ENCODE measurements at places on chromosomes 3 and 15. TPM values are rescaled to one million over a fixed set of nuclear protein-coding genes. Genes with fewer than 3 reads are reported as not detected.

- H3K36me3 ChIP-seq: no peaks in the 10 kb centered on the region
- H3K4me3 ChIP-seq: no peak overlapping the region
- H3K4me1 ChIP-seq: peaks cover 5% of the 10 kb centered on the region
- DNase-seq: no peak
Observed at GRCh38 chr15:89385596-89386331, 51.1 kb upstream of the POLG start.

DNA sequence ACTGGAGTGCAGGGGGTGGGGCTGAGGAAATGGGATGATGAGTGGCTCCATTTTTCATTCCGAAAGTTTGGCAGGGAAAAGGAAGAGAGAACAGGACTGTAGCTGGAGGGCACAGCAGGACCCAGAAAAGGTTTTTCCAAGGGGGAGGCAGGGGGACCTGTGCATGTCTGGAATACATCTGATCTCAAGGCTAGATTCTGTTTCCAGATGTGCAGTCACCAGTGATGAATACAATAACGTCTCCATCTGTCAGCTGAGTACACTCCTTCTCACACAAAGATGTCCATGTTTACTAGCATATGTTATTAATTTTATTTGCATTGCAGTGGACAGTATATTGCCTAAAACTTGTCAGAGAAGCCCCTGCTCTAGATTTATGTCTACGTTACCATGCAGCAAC is 39.9 kb upstream of the PRTG start:
- peaks cover 21% of the 10 kb centered on the region for H3K27me3 ChIP-seq
- peaks cover 3% of the 10 kb centered on the region for H3K4me1 ChIP-seq
- no peak overlapping the region for H3K4me3 ChIP-seq
- no peak for DNase-seq
- H3K36me3 ChIP-seq: no peaks in the 10 kb centered on the region
- H3K27ac ChIP-seq: peak overlapping the region; percentile 44

Gene CLDN1
- total RNA-seq: 8.7 TPM

Gene MUSTN1
- total RNA-seq: 1.1 TPM

Gene STRIT1
- not detected for total RNA-seq
